Thoracic aorta endothelial cell (primary cell): ENCODE measurements at places on chromosomes 13 and 19. TPM values are rescaled to one million over a fixed set of nuclear protein-coding genes. Genes with fewer than 3 reads are reported as not detected.

The C19orf18 gene
- 0.13 TPM in 1 of 2 replicates, not detected in the other for total RNA-seq

The FREM2 gene
- not detected in 2 replicates for total RNA-seq

The NLRP13 gene
- not detected in 2 replicates for total RNA-seq

The ZSWIM4 gene
- total RNA-seq, result 8.4 and 12.9 TPM in 2 replicates

The IRGC gene
- total RNA-seq, result not detected in 2 replicates

The MBD3L2 gene
- total RNA-seq, result not detected in 2 replicates

The NR2F6 gene
- total RNA-seq, result 20.1 and 36.8 TPM in 2 replicates

The ZNF569 gene
- 6.5 and 7.0 TPM in 2 replicates for total RNA-seq

The FPR3 gene
- total RNA-seq, result not detected in 2 replicates

The AKAP11 gene
- 34.0 and 42.4 TPM in 2 replicates for total RNA-seq

The ZNF813 gene
- total RNA-seq, result 3.3 and 3.6 TPM in 2 replicates

The ERFL gene
- not detected in 2 replicates for total RNA-seq

The MED16 gene
- total RNA-seq, result 25.5 and 29.4 TPM in 2 replicates

The KANK3 gene
- 9.3 and 16.1 TPM in 2 replicates for total RNA-seq

The SYT3 gene
- total RNA-seq, result 0.13 TPM in 1 of 2 replicates, not detected in the other

The LILRB5 gene
- total RNA-seq, result 0.07 TPM in 1 of 2 replicates, not detected in the other

The ZNF616 gene
- 9.3 and 10.2 TPM in 2 replicates for total RNA-seq

The USHBP1 gene
- total RNA-seq, result 7.0 and 15.1 TPM in 2 replicates

The RFXAP gene
- total RNA-seq, result 4.2 and 4.5 TPM in 2 replicates

The RASGRP4 gene
- total RNA-seq, result not detected in 2 replicates

The SEMA6B gene
- total RNA-seq, result 116 and 141 TPM in 2 replicates

The TMC4 gene
- total RNA-seq, result 0.53 TPM in 1 of 2 replicates, not detected in the other

The FAM83E gene
- total RNA-seq, result 0.27 and 0.57 TPM in 2 replicates

The ZNF433 gene
- total RNA-seq, result 1.9 and 4.5 TPM in 2 replicates

The WTIP gene
- total RNA-seq, result 15.4 and 15.7 TPM in 2 replicates

The SMARCA4 gene
- total RNA-seq, result 110 and 118 TPM in 2 replicates

The CGB8 gene
- total RNA-seq, result not detected in 2 replicates

The METTL21C gene
- total RNA-seq, result not detected in 2 replicates

The TECR gene
- 22.6 and 38.4 TPM in 2 replicates for total RNA-seq

The SLC15A1 gene
- total RNA-seq, result 0.27 and 0.57 TPM in 2 replicates

The KLK2 gene
- total RNA-seq, result not detected in 2 replicates

The IGFL2 gene
- total RNA-seq, result not detected in 2 replicates

The ZNF878 gene
- 0.29 and 0.80 TPM in 2 replicates for total RNA-seq

The ZNF284 gene
- total RNA-seq, result 2.9 and 3.3 TPM in 2 replicates

The LHB gene
- not detected in 2 replicates for total RNA-seq

The SYNGR4 gene
- total RNA-seq, result not detected in 2 replicates

The DPF1 gene
- 1.4 and 2.1 TPM in 2 replicates for total RNA-seq

The ZNF208 gene
- 0.13 and 0.14 TPM in 2 replicates for total RNA-seq

The DLEU7 gene
- not detected in 2 replicates for total RNA-seq

The MAP3K10 gene
- total RNA-seq, result 7.3 and 8.4 TPM in 2 replicates

The ZNF568 gene
- 5.7 and 6.4 TPM in 2 replicates for total RNA-seq
